Keratinocyte (primary cell): ENCODE measurements at places on chromosomes 11 and 22. TPM values are rescaled to one million over a fixed set of nuclear protein-coding genes. Genes with fewer than 3 reads are reported as not detected.

DNA sequence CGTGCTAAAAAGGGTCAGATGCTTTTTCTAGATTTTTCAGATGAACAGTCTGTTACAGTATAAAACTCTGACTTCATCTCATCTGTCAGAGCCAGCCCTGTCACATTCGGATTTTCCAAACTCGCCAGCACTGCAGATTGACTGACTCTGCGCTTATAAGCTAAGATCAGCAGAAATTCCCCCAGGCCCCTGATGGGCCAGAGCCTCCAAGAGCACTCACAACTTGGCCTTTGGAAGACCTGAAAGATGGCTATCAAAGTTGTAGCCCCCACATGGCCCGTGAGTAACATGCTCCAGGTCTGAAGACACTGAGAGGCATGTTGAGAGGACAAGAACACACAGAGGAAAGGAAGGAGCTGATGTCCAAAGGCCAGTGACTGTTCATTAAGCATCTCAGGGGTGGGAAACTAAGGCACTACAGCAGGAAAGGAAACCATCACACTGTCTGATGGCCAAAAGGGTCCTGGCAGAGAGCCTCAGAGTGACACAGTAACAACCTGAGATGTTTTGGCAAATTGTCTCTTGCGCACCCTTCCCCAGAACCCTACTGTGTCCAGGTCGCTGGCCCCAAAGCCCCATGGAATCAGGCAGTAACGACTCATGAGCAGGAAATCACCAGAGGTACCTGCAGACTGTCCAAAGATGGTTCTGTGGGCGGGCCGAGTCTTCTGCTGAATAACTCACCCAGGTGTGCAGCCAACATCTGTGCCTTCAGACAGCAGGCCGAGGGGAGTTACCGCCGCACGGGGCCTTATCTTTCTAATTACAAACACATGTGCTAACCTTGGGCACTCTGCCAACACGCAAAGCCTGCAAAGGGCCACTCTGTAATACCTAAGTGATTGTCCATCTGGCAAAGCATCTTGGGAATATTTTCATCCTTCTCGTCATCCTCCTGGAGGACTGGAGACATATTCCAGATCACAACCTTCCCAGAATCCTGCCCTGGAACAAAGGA, 23.6 kb downstream of the HIRA start:
- DNase-seq: no peak

Gene MYO7A
- 0.75 to 1.1 TPM (median 0.91 TPM) in 3 replicates for polyA plus RNA-seq

- DNase-seq: no peak
Measured at GRCh38 chr22:46374663-46375474, 39.4 kb downstream of the TRMU start.

- peak; percentile 75 for DNase-seq
Measured at GRCh38 chr11:80103142-80103859, 662.5 kb upstream of the TENM4 start.

GRCh38 chr11:48005136-48005535, 24.8 kb downstream of the PTPRJ start:
- no peak for DNase-seq

- no peak for DNase-seq
Measured at GRCh38 chr11:62671236-62671607, 251 bp upstream of the UQCC3 start.

DNA sequence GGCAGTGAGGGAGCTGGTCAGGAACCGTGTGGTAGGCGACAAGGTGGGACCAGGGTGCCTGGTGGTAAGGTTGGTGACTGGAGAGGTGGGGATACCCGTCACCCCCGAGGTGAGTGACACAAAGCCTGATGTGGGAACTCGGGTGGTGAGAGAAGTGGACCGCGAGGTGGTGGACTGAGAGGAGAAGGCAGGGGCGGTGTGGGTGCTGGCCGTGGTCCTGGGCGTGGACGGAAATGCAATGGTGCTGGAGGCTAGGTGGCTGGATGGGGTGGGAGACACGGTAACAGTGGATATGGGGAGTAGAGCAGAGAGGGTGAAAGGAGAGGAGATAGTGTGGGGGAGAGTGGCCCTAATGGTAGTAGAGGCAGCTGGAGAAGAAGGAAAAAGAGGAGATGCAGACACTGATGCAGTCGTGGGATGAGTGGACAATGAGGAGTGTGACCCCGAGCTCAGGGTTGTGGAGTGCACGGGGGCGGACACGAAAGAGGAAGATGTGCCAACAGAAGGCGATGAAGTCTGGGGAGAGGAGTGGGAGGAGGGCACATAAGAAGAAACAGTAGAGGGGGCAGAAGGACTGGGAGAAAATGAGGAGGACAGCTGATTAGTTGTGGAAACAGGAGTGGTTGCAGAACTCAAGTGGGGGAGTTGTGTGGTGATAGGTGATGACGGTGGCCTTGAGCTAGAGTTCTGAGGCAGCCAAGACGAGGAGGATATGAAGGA, 20.5 kb downstream of the MUC6 start:
- no peak for DNase-seq

Gene SCN3B
- polyA plus RNA-seq: 0.08 to 0.19 TPM (median 0.10 TPM) in 3 replicates

Gene APOL5
- not detected in 3 replicates for polyA plus RNA-seq
